ENCODE measurements at places on chromosomes 7 and 10.

- DNase-seq, result no peak
Measured at GRCh38 chr10:118271671-118272070, 70.5 kb downstream of the FAM204A start.

DNA sequence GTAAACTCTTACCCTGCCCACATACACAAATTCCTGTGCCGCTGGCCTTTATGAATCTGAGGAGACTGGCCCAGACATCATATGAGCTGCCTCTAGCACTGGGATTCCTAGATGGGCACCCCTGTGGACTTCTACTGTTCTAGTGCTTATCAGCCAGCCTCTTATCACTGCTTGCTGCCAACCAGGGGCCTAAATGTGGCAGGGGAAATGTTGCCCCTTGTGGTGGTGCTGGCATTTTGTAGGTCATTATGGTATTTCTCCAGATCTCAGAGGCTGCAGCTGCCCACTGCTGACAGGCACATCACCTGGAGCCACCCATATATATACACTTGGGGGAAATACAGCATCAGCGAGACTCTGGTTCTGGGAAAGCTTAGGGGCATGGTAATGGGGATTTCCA, 5.4 kb downstream of the SFR1 start:
- DNase-seq, result peak; percentile 6

DNA sequence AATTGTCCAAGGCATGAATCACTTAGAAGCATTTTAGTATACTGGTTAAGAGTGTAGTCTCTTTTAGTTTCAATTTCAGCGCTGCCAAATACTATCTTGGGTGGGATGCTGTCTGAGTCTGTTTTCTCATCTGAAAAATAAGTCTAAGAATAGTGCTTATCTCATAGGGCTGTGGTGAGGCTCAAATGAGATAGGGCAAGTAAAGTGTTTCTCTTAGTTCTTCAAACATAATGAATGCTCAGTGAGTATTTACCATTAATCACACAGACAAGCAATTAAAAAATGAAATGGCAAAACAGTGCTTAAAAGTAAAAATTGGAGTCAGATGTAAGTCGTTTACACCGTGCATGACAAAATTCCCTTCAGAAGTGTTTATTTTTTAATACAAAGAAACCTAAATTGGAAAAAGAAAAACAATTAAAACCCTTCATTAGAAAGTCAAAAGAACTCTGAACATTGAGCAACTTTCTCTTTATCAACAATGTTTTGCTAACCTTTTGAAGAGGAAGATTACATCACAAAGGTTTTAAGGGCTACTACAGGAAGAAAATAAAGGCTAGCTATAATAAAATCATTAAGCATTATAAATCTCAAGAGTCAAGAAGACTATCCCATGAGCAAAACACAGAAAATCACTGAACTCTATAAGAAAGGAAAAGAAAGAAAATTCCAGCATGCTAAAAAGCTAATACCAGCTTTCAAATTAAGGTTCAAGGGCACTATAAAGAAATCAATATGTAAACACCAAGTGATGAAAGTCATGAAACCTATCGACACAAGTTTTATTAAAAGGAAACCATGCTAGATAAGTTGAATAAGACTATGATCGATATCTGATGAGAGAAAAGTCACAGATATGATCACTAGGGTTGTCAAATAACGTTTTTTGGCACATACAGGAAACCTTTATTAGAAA, 45.6 kb upstream of the C1GALT1 start:
- no peak for DNase-seq

GRCh38 chr10:85599081-85599480, 767.5 kb downstream of the GRID1 start:
- no peak for DNase-seq

DNA sequence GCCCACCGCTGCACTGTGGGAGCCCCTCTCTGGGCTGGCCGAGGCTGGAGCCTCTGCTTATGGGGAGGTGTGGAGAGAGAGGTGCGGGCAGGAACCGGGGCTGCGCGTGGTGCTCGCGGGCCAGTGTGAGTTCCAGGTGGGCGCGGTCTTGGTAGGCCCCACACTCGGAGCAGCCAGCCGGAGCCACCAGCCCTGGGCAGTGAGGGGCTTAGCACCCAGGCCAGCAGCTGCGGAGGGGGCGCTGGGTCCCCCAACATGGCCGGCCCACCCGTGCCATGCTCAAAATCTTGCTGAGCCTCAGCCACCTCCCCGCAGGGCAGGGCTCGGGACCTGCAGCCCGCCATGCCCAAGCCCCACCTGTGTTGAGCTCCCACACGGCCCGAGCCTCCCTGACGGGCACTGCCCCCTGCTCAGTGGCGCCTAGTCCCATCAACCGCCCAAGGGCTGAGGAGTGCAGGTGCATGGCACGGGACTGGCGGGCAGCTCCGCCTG, 856.8 kb upstream of the CELF2 start:
- DNase-seq, result no peak

DNA sequence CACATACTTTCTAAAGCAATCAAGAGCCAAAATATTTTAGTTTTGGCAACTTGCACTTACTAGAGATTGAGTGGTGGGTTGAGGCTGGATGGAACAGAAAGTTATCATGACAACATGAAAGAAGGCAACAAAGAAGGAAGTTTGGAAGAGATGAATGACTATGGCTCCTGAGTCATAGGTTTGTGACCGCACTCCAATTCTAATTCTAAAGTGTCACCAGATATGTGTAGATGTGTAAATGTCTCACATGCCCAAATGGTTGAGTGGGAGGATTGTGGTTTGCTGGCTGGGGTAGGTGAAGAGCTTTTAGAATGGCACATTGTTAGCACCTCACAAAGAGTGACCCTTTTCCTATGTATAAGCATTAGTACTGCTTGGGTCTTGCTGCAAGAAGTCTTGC, 20.2 kb downstream of the TAS2R16 start:
- DNase-seq, result no peak

GRCh38 chr10:4701016-4701415, 125.0 kb upstream of the AKR1E2 start:
- DNase-seq, result no peak

DNA sequence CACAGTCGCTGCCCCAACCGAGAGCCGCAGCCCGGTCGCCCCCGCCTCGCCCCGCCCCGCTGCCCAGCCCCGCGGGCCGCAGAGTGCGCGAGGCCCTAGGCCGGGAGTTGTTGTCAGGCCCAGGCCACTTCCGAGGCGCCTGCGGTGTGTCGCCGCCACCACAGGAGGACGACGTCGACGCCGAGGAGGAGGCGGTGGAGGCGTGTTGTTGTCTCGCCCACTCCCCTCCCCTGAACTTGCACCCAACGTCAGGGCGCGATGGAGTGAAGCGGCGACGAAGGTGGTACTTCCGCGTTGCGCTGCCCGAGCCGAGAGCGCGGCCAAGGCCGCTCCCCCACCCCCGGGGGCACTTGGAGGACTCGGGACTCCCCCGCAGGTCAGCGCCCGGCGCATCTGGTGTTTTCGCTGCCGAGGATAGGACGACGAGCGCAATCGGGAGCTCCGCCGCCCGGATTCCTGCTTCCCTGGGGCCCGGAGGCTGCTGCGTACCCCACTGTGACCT, at the start of gene CDK13:
Gene CDK13, plus strand, starts transcription at position 286 of the 502 bp plus-strand sequence. CDS start 386 bp downstream, outside the sequence.
- DNase-seq, result peak; percentile 82

DNA sequence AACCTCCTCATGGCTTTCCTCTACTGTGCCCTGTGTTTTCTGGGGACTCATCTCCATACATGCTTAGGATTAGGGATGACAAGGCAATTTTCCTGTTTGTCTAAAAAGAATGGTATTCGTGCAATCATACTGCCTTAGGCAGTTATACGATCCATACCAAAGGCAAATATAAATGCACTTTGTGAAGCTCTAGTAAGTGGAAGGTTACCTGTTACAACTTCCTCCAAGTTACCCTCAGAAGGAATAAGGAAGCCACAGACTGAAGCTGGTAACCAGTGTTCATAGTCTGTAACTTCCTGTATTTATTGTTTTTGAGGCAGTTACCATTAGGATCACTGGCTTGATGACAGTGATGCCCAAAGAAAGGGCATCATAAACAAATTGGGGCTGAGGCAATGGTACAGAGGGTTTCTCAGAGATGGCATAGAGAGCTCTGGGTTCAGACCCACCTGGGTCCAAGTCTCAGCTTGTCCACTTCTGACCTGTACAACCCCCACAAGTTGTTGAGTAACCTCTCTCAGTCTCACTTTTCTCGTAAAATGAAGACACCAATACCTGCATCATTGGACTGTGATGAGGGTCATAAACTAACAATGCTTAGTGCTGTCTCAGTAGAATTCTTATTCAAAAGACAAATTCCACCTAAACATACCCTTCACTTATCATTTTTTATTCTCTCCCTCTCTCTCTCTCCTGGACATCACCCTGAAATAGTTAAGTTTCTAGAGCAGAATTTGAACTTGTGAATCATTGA, 138.2 kb downstream of the ELMO1 start:
- no peak for DNase-seq

DNA sequence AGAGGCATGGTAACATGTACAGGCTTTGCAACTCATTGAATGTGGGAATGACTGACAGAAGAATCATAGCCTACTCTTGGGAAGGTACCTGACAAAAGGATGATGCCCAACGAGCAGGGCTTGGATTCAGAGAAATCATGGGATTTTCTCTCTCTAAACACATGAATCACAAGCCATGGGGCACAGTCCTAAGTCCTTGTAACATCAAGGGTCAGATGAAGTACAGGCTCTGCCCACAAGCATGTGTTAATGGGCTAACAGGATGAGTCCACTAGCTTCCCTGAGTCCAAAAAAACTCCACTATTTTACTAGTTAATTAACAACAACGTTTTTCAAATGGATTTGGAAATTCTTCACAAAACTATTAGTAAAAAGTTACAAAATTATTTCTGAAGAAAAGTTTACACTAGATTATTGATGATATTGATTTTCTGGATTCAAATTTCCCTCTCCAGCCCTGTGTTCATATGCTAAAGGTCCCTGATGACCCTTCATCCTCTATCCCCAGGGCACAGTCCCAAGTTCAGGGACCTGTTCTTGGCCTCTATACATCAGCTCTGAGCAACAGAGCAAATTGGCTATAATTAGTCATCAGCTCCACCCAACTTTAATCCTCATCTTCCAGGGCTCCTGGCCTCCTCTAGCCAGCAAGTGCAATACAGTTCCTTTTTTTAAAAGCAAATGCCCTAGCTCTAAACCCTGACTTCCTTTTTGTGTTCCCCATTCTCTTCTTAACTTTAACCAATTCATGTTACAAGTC, 99.8 kb downstream of the GSAP start:
- no peak for DNase-seq

- DNase-seq, result no peak
Measured at GRCh38 chr10:88119160-88119559, 255.7 kb downstream of the PTEN start.

DNA sequence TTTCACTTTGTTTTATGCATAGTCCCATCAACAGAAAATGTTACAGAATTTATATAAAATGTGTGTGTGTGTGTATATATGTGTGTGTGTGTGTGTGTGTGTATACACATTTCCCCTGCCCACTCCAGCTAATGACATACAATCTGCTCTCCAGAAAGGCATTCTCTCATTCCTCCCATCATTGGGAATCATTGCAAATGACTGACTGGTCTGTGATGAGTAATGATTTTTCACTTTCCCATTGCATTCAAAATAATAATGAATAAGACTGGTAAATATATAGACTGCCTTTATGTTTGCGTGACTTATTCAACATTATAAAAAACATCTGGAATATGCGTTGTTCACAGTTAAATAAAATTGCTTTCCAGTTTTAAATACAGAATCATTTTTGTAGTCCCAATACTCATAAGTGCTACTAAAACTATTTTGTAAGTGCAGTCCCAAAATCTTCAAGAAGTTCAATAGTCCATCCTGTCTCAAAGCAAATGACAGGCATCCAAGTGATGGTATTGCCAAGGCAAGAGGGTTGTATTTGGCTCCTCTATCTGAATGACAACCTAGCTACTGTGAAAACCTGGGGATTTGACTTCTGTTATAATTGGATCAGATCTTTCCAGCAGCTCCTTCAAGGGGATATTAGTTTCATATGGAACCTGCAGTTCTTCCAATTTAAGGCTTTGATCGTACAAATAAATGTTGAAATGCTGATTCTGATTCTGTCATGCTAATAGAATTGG, 150.9 kb downstream of the POLR1F start:
- no peak for DNase-seq

DNA sequence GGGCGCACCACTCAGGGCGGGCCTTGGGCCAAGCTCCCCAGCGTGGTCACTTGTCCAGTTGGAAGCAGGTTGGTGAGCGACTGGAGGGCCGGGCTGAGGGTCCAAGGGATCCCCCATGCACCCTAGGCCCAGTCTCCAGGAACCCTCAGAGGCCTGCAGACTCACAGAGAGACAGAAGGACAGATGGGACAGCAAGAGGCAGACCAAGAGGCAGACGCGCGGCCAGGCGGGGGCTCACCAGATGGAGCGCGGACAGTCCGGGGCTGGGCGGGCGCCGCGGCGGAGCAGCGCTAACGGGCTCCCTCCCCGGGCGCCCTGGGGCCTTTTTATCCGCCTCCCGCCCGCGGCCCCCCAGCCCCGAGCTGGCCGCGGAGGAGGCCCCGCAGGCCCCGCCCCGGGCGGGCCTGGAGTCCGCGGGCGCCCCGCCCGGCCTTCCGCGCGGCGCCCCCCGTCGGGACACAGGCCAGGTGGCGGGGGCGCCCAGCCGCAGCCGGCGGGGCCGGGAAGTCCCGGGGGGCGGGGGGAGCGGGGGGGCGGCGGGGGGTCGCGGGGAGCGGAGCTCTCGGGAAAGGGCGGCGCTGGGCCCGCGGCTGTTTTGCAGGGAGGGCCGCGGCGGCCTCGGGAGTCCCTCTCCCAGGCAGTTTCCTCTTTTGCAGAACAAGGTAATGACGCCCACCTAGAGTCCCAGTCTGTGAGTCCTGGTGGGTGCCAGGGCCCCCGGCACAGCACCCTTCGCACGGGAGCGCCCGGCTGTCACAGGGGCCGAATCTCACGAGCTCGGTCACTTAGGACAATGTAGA, at the start of gene LOXL4:
Gene LOXL4, minus strand, starts transcription at position 301 of the 800 bp plus-strand sequence. CDS start 5,175 bp downstream, outside the sequence.
- DNase-seq, result no peak

- DNase-seq, result peak; percentile 14
Measured at GRCh38 chr7:108724251-108725100, 154.8 kb downstream of the DNAJB9 start.

GRCh38 chr10:14282276-14282675, 48.4 kb downstream of the FRMD4A start:
- DNase-seq, result no peak

DNA sequence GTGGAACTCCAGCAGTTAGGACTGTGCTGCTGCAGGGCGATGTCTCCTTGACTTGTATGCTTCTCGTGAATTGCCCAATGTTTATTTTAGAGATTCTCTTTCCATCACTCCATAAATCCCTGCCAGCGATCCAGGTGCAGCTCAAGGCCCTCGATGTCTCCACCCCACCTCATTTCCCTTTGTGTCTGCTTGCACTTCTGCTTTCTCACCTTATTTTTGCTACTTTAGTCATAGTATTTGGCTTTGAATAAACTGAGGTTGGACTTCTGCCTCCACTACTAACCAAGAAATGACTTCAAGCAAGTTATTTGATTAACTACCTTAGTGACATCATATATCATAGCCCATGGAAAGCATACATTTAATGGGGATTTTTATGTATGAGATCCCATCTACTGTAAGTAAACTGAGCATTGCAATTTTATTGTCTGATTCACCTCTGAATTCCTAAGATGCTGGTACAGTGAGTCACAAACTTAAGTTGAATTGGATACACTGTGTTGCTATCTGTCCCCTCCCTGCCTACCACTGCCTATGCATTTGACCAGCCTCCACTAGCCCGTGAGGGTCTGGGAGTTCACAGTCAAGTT, 255.8 kb downstream of the ABCA13 start:
- no peak for DNase-seq

GRCh38 chr10:109203646-109204353, 719.5 kb downstream of the XPNPEP1 start:
- no peak for DNase-seq
